Glomerular endothelial cell (primary cell): ENCODE measurements at places on chromosomes 16 and 17. TPM values are rescaled to one million over a fixed set of nuclear protein-coding genes. Genes with fewer than 3 reads are reported as not detected.

GRCh38 chr17:4725646-4726310, 5.5 kb upstream of the MED11 start:
- DNase-seq: no peak

- DNase-seq: no peak
Measured at GRCh38 chr17:56934280-56934679, 20.4 kb upstream of the TRIM25 start.

SLC35G6 gene
- not detected in 2 replicates for total RNA-seq

DNA sequence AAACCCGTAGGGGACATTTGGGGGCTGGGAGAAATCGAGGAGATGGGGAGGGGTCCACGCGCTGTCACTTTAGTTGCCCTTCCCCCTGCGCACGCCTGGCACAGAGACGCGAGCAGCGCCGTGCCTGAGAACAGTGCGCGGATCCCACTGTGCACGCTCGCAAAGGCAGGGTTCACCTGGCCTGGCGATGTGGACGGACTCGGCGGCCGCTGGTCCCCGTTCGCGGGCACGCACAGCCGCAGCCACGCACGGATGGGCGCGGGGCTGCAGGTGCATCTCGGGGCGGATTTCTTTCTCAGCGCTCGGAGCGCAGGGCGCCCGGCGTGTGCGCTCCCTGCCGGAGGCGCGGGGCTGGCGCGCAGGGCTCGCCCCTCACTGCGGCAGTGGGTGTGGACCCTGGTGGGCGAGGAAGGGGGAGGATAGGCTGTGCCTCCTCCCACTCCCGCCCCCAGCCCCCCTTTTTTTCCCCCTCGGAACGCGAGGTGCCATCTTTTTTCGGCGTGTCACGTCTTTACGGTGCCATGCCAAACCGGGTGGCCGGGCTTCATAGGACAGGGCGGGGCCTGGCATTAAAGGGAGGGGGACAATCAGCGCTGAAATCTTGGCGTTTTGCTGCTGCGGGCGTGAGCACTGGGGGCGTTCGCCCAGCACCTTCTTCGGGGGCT, 1.1 kb downstream of the MAPT start:
- no peak for DNase-seq

- no peak for DNase-seq
Measured at GRCh38 chr16:85996843-85997242, 97.9 kb downstream of the IRF8 start.

MYH10 gene
- total RNA-seq: 89.0 and 137 TPM in 2 replicates

DNA sequence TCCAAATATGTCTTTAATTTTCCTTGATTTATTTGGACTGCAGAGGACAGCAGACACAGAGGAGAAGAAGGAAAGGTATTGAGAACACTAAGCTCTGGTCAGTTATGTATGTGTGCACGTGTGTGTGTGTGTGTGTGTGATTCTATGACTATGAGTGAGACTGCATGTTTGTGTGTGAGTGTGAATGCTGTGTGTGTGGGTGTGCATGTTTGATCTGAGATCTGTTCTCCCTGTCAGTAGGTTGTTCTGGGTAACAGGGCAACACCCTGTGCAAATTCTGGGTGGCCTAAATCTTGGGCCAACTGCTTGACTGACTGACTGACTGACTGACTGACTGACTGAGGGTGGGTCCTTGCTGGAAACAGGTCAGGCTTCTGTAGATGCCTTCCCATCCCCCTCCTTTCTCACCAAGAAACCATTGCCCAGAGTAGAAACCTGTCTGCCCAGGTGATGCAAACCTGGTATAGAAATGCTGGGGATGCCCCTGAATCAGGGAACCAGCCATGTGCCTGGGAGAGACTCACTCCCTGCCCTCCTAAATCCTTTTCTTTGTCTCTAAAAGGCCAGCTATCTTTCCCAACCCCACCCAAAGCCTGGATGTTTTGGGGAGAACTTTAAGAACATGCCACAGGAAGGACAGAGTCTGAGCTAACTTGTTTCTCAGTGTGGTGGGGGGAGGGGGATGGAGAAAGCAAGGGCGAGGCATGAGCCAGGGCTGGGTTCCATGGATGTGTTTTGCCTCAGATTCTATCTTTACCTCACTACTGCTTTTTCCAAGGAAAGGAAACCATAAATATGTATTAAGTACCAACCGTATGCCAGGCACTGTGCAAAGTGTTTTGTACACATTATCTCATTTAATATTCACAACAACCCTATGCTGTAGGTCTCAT, 4.5 kb upstream of the NR1D1 start:
- DNase-seq: no peak

ARL17B gene
- 6.0 and 17.8 TPM in 2 replicates for total RNA-seq

DNA sequence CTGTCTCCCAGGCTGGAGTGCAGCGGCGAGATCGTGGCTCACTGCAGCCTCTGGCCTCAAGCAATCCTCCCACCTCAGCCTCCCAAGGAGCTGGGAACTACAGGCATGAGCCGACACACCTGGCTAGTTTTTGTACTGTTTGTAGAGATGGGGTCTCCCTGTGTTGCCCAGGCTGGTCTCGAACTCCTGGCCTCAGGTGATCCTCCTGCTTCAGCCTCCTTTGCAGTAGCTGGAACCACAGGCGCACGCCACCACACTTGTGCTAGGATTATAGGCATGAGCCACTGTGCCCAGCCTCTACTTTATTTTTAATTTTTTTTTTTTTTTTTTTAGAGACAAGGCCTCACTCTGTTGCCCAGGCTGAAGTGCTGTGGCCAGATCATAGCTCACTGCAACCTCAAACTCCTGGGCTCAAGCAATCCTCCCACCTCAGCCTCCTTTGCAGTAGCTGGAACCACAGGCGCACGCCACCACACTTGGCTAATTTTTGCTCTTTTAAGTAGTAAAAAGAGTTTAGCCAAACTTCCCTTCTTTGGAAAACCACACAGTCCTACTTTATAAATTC, 4.4 kb downstream of the NTAN1 start:
- DNase-seq: no peak

- DNase-seq: no peak
Measured at GRCh38 chr16:58063377-58064076, 38.0 kb downstream of the MMP15 start.
